NCI-H1048 (cell line): ENCODE measurements at places on chromosomes 12 and 14.

DNA sequence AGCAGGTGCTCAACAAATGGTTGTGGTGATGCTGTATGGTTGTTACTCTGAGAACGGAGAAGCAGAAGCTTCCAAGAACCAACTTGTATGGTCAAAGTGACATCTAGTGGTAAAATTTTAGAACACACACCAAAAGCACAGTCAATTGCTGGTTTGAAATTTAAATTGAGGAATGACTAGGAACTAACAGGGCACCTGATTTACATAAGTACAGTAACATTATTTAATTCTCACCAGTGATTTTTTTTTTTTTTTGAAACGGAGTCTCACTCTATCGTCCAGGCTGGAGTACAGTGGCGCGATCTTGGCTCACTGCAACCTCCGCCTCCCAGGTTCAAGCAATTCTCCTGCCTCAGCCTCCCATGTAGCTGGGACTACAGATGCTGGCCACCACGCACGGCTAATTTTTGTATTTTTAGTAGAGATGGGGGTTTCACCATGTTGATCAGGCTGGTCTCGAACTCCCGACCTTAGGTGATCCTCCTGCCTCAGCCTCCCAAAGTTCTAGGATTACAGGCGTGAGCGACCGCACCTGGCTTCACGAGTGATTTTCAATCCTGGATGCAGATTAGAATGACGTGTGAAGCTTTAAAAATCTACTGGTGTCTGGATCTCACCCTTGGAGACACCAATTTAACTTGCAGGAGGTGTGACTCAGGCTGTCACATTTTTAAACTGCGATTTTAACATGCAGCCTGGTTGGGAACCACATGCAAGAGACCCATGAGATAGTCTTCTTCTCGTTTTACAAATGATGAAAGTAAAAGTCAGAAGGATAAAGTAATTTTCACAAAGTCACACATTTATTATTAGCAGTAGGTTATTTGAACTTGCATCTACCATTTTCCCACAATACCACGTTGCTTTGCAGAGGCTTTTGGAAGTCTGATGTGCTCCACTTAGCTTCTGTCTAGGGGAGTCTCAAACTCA, 14.1 kb upstream of the NUMB start:
- DNase-seq: no peak

DNA sequence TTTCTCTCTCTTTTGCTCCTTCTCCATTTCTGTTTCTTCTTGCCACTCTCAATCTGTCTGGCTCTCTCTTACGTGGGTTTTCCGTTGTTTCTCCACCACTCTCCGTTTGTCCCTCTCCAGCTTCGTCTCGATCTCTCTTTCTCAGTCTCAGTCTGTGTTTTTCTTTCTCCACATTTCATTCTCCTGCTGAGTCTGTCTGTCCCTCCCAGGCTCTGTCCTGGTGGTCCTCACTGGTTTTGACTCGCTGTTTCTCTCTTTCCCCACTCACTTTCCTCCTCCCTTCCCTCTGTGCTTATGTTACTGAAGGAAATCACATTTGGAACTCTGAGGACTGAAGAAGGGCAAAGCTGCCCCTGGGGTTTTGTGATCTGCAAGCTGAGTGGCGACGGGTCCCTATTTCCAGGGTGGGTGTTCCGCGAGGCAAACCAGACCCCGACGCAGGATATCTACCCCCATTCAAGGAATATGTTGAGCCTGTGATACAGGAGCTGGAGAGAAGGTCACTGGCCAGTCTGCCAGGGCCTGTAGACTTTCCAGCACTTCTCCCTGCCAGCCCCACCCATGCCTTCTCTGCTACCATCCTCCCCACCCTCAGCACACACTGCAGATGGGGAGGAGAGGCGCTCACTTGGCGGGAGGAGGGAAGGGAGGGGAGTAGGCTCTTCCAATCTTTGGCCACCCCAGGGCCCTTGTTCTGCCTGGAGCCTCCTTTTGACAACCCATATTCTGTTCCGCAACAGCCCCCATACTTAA, 102.7 kb upstream of the MAP1LC3B2 start:
- DNase-seq: no peak

DNA sequence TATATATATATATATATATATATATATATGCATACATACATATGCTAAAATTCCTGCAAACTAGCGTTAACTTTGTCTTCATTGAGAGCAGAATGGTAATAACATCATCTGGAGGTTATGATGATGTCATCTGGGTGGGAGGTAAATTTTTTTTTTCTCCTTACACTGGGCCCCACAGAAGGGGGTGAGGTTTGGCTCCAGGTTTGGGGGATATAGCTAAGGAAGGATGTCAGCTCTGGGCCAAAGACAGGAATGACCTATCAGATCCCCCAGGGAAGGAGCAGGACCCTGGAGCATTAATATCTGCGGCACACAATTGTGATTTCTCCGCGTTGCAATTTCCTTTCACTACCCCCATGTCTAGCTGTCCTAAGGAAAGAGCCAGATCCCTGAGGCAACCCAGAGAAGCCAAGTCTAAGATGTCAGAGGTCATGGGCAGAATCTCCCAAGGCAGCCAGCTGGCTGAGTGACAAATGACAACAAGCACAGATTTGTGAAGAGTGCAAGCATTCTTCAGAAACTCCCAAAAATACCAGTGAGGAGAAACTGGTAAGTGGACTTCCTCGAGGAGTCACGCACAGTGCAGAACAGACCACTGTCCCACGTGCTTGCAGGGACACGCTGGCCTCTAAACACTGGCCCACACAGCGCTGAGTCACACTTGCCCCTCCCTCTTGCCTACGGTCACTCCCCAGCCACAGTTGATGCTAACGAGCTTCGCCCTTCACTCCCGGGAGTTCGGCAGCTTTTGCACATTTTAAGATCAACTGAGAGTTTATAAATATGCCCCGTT, 9.9 kb downstream of the UBC start:
- DNase-seq: no peak

- no peak for DNase-seq
Measured at GRCh38 chr14:76497550-76498462, 121.9 kb downstream of the ESRRB start.

DNA sequence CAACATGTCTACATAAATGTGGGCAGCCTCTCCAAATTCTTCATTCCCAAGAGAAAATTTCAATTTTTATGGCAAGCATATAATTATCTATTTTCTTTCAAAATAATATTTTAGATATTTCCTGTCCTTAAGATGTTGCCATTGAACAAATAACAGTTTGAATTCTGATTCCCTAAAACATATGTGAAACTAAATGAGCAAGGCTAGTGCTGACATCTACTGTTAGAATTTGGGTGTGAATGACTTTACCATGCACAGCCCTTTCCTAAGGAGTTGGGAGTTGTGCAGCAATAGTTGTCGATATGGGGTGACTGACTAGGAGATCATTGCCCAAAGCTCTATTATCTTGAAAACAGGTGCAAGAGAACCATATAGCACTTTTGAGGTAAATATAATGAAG, 108.2 kb upstream of the SLC38A4 start:
- no peak for DNase-seq

DNA sequence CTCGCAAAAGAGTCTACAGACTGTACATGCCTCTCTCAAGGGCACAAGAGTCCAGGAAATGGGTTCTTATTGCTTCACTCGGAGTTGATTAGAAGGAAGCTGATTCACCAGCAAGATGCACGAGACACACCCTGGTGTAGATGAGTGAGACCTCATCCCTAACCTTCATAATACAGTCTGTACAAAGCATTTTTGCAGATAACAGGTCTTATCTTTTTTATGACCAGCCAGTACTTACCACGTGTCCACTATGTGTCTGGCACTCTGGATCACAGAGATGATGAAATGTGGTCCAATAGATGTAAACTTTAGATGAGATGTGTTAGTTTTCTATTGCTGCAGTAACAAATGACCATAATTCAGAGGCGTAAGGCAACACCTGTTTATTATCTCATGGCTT, 53.4 kb upstream of the PWP1 start:
- DNase-seq: no peak

DNA sequence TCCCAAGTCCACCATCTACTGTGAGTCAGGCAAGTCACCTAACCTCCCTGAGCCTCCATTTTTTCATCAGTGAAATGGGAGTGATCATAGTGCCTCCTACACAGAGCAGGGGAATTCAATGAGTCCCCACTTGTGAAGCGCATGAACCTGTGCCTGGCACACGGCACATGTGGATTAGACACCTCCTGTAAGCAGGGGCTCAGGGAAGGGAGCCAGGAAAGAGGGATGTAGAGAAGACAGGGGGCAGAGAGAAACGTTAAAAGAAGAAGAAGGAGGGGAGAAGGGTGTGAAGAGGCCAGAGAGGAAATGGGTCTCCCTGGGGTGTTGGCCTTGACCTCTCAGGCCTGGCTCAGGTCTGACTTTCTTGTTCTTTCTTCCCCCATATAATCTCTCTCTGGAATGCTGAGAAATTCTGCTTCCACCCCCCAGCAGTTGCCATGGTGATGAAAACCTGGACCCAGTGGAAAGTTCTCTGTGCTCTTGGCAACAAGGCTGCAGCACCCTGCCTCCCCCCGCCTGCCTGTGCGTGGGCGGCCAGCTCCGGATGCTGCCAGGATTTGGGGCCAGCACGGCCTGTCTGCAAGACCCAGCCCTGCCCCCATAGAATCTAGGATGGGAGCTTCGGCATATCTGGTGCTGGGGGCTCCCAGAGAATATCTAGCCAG, 94.5 kb downstream of the CALM1 start:
- DNase-seq: no peak

DNA sequence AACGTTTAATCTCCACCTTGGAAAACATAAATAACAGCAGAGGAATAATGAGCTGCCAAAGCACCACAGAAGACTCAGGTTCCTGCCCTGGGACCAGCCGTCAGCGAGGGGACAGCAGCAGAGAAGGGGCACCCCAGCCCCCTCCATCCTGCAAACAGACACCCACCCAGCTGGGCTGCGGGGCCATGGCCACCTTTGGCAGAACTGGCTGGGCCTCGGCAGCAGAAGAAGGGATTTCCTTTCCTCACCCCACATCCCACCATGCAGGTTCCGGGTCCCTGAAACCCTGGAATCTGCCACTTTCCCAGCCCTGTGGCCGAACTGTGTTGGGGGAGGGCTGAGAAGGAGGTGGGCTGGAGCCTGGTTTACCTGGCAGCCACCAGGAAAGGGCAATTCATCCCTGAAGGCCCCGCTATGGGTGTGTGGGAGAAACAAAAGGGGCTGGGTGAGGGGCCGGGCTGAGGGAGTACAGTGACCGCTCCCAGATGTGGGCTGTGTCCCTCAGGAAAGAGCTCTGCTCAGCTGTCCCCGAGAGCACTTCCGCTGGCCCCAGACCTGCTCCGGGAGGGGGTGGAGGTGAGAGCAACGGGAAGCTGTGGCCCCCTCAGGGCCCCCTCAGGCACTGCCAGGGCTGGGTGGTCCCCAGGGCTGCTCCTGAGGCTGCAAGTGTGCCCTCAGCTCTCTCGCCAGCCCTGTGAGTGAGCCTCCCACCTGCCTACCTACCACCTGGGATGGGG, 3.8 kb downstream of the PGF start:
- no peak for DNase-seq

DNA sequence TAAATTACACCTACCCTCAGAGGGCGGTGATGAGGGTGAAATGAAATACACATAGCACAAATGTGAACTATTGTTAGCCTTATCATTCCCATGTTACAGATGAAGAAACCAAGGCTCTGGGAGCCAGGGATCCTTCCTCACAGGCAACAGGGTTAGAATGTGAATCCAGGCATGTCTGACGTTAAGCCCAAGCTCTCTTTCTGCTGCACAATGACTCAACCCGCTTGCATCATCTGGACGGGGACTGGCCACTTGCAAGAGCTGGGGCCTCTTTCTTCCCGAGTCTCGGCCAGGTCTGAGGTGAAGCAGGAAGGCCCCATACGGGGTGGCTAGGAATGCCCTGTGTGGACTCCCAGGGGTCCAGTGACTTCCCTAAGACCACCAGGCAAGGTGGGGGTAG, 105.2 kb downstream of the RBM19 start:
- no peak for DNase-seq

DNA sequence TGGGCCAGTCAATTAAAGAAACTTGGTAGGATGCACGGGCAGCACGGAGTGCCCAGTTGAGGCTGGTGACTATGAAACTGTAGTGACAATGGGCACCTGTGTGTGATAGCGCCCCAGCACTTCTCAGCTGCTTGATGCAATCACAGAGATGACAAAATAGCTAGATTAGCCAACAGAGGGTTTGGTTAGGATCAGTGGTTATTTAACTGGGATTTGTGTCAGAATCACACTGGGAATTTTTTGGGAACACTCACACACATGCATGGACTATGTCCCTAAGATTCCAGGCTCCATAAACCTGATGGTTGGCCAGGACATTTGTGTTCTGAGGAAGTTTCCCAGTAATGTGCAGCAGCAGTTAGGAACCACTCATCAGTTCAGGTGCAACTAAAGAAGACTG, 51.2 kb upstream of the DAAM1 start:
- DNase-seq: no peak

GRCh38 chr14:22472935-22473854, 115.8 kb downstream of the DAD1 start:
- DNase-seq: no peak

DNA sequence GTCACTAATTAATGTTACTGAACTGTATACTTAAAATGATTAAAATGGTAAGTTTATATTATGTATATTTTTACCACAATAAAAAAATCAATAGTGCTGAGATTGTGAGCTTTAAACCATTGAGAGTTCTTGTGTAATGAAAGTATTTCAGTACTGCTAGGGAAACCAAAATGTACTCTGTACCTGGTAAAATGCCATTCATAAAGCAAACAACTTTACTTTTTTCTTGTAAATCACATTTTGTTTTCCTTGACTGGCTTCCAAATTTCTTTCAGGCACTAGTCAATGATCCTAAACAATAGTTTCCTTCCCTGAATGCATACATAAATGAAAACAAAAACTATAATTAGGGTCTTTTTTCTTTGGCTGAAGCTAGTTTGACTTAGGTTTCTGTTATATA, 29.4 kb upstream of the SNRPF start:
- DNase-seq: no peak
